ENCODE measurements at places on chromosomes 16 and 17.

GRCh38 chr16:12742741-12743140 is 60.9 kb downstream of the CPPED1 start:
- DNase-seq, result no peak

DNA sequence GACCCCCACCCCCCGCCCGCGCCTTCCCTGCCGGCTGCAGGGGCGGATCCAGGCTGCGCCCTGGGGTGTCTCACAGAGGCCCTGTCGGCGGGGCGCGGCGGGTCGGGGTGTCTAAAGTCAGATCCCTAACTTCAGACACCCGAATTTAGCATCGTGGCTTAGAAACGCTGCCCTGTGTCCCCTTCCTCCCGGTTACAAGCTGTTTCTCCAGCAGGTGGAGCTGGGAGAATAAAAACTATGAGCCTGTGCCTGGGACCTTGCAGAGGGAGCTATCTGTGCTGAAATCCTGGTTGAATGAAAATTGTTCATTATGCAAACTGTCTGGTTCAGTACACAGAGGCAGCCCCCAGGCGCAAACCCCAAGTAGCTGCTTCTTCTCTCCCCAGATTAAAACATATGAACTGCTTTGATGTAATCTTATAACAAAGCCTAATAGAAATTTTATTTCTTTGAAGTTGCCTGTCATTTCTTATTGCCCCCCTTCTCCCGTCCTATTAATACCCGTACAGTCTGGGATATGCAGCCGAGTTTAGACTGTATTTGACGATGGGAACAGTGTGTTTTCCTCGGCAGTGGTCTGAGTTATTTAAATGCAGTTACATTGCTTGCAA is 79.0 kb downstream of the RPA1 start:
- no peak for DNase-seq

- no peak for DNase-seq
Measured at GRCh38 chr16:63373744-63374143, 1337.5 kb upstream of the CDH8 start.

- no peak for DNase-seq
Measured at GRCh38 chr16:88566158-88566557, 4.0 kb upstream of the ZC3H18 start.

- no peak for DNase-seq
Measured at GRCh38 chr17:39659279-39660010, 5.7 kb upstream of the TCAP start.

GRCh38 chr16:47258874-47259461 is 115.2 kb upstream of the NETO2 start:
- DNase-seq, result no peak

DNA sequence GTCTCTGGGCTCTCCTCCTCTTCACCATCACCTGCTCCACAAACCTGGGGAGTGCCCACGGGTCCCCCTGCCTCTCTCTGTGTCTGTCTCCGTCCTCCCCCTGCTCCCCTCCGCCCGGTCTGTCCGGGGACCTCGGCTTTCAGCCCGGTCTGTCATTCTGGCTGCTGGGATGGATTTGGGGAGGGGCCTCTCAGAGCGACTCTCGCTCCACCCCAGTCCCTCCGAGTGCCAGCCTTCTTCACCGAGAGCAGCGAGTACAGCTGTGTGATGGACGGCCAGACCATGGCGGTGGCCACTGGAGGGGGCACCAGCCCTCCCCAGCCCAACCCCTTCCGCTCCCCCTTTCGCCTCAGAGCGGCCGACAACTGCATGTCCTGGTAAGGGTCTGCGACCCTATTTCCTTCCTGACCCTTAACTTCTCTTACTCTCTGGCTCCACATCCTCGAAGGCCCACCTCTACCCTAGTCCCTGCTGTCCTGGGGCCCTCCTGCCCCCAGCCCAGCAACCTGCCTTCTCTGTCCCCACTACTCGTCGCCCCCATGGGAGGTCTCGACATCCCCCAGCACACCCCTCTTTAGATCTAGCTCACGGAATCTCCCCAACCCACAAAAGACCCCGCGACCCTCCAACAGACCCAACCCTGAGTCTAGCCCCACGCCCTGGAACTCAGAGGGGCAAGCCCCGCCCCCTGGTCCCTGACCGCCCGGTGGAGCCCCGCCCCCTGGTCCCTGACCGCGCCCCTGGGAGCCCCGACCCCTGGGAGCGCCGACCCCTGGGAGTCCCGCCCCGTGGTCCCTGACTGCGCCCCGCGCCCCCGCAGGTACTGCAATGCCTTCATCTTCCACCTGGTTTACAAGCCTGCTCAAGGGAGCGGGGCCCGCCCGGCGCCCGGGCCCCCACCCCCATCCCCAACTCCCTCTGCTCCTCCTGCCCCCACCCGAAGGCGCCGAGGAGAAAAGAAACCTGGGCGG is 5.6 kb upstream of the CXCL16 start:
- DNase-seq, result no peak

DNA sequence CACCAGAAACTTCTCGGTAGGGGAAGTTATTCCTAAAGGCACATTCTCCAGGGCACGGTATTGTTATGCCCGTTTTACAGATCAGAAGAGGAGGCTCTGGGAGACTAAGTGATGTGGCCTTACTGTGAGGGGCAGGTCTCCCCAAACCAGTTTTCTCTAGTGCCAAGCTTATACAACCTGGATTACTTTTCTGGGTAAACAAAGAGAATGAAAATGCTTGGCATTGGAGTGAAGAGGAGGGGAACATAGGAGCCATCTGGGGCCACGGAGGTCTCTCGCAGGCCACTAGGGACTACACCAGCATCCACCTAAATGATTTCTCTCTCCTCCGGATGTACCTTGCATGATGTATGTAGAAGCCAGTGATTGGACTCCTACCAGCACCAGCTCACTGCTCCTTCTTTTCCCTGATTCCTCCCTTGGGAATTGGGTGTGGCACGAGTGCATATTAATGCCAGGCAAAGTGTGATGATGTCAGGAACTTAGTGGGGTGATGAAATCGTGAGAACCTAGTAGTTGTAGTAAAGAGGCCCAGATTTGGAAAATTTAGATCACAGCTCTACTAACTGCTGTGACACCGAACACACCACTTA is 674 bp downstream of the TOM1L1 start:
- no peak for DNase-seq

- DNase-seq, result no peak
Measured at GRCh38 chr17:46773221-46773605, 45.3 kb downstream of the WNT3 start.

GRCh38 chr17:11539637-11540036 is 58.6 kb upstream of the DNAH9 start:
- peak; percentile 50 for DNase-seq

DNA sequence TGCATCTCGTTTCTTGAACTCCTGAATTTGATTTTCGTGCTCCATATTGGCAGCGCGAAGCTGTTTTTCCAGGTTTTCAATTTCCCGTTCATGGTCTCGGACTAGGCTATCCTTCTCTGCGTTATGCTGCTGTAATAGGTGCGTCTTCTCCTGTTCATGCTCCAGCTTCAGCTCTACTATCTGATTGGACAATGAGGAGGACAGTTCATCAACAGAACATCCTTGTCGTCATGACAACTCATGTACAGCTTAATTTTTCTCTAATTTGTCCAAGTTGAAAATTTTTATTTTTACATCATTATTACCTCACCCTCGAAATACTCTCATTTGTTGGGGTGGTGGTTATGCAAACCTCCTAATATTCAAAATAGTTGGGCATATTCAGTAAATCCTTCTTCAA is 289.8 kb downstream of the CEP112 start:
- no peak for DNase-seq

DNA sequence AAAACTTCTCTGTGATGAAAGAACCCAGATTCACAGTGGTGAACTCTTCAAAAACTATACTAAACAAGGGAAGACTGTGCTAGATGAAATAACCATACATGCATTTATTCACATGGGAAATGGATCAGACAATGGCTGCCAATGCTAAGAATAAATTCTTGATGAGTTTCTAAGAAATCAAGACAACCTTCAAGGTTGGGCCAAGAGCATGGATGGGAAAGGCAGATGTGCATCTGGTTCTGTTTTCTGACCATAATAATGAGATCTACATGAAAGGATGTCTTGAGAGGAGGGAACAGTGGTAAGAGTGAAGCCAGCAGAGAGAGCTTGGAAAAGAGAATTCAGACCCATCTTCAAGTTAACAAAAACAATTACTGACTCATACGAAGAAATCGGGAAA is 31.4 kb downstream of the ANKRD11 start:
- no peak for DNase-seq

DNA sequence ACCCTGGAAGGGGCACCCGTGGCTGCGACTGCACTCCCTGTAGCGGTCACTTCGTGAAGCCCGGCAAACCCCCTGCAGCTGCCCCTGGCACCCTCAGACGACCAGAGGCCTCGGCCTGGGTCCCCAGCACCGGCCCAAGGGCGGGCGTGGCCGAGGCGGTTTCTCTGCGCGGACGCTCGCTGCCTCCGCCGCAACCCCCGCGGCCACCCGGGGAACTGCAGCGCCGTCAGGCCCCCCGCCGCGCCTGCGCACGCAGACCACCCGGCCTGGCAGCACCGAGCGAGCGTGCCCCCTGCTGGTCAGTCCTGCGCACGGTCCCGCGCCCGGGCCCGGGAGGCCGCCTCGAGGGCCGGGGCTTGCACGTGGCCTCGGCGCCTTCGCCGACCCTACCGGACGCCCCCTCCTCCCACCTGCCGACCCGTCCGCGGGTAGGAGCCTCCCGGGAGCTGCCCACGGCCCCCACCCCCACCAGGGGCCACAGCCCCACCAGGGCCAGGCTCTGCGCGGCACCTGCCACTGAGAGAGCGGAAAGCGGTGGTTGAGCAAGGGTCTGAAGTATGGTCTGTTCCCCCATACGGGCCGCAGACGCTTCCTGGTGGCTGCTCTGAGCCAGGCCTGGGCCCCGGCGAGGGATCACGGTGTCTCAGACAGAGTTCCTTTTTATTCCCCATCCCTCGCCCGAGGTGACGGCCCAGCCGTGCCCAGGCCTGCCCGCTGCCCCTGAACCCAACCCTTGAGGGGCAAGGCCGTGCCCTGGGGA is 11.5 kb upstream of the HS3ST6 start:
- DNase-seq, result peak; percentile 96

DNA sequence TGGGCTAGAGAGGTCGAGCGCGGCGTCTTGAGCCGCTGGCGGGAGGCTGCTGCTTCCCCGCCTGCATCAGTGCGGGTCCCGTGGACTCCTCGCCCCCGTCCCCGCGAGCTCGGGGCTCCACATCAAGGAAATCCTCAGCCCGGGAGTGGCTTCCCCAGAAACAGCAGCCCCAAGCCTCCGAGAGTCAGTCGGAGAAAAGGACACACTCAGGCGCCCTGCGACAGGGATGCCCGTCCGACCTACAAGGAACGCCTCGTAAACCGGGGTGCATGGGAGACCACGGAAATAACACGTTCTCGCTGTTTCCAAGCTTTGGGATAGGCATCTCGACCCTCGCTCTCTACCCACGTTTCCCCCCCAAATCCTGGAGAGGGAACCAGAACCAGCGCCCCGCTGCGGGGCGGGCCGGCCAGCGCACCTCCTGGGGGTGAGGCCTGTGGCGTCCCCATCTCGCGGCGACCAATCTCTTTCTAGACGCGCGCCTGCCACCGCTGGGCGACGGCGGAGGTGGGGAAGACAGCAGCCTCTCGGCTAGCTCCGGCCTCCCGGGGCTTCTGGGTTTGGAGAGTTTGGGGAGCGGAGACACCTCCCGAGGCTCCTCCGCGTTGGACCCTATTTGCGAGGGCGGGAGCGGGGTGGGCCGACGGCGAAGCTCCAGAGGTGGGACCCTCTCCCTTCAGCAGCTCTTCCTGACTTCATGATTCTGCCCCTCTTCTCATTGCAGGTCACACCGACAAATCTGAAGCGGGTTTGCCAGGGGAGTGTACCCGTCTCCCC is 759 bp upstream of the TP53I13 start:
- DNase-seq, result no peak

DNA sequence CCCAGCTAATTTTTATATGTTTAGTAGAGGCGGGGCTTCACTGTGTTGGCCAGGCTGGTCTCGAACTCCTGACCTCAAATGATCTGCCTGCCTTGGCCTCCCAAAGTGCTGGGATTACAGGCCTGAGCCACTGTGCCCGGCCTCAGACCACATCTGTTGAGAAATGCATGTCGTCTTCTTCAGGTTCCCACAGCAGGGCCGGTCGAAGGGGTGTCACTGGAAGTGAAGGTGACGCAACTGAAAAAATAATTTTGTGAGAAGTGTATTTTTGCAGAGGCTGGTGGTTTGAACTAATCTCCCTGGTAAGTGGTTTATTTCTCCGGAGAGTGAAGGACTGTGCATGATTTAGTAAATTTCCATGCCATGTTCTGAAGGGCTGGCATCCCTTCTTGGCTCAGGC is 33.4 kb upstream of the IL34 start:
- no peak for DNase-seq

GRCh38 chr16:6753553-6753952 is 579.1 kb upstream of the RBFOX1 start:
- DNase-seq, result no peak

DNA sequence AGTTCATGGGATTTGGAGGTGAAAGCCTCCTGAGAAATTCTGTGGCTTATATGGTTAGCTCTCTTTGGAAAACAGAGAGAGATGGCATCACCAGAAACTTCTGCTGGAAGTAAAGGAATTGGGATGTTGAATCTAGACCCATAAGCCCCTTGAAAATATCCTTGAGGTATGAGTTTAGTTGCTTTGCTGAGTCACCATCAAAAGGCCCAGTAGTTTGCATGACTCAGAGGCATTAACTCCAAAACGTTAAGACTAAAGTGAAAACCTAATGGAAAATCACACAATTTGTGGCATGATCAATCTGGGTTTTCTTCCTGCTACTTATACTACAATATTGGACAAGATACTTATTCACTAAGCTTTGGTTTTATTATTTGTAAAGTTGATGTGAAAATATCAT is 349.2 kb upstream of the SALL1 start:
- DNase-seq, result no peak

DNA sequence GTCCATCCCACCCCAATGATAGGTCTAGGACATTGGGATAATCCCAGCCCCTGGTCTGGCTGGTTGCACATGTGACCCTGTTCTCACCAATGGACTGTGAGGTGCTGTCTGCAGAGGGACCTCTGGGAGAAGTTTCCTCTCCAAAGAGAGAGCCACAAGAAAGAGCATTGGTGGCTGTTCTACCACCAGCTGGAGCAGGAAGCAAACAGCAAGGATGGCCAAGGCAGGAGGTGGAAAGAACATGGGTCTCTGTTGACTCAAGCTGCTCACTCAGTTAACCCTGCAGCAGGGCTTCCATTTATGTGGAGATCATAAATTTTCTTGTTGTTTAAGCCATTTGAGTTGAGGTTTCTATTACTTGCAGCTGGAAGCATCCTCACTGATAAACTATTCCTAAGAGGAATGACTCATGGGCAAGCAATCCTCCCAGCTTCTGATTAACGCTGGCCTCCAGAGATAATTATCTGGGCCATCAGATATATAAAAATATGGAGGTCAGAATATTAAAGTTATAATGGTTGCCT is 52.6 kb downstream of the CYB5B start:
- DNase-seq, result no peak

GRCh38 chr17:789160-789840 is 7.1 kb downstream of the MRM3 start:
- DNase-seq, result no peak

DNA sequence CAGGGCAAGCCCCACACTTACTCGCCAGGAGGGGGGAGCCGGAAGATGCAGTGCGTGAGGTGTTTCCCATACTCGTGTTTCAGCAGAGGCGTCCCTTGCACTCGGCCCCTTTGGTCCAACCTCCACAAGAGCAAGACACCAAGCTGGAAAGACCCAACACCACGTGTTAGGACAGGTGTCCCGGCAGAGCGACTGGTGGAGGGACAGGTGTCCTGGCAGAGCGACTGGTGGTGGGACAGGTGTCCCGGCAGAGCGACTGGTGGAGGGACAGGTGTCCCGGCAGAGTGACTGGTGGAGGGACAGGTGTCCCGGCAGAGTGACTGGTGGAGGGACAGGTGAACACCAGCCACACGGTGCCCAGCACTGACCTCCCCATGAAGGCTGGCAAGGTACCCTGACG is 19.4 kb downstream of the IFT140 start:
- DNase-seq, result no peak

GRCh38 chr17:57311281-57312216 is 55.2 kb downstream of the MSI2 start:
- no peak for DNase-seq

All from esophagus muscularis mucosa (tissue), 4 donors.